CD4-positive, alpha-beta T cell treated with Interleukin-15 for 4 hours (primary cell): ENCODE measurements at places on chromosomes 4 and X.

- peak; percentile 65 for DNase-seq
These were observed 15.0 kb upstream of the PRDM8 start for GRCh38 chr4:80182237-80182866.

GRCh38 chrX:119635179-119635578 lies 29.0 kb upstream of the NKRF start:
- DNase-seq, result no peak

DNA sequence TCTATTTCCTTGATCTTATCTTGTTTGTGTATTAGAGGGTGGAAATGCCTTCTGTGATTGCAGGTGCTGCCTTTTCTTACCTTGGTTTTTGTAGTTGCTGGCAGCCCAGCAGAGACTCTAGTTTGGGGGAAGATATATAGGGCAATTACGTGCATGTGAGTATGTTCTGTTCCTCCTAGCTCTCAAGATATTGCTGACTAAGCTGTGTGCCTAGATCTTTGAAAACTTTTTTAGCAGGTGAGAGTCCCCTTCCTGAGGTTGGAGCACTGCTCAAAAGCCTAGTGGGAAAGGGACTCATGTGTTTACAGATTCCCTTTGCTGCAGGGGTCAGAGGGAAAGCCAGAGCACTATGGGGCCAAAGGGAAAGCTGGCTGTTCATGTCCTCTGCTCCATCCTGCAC lies 136.1 kb downstream of the VSIG4 start:
- DNase-seq, result no peak

- no peak for DNase-seq
These were observed 38.8 kb upstream of the TADA2B start for GRCh38 chr4:7004331-7004730.

GRCh38 chrX:13894888-13895565 lies 78.1 kb upstream of the GPM6B start:
- no peak for DNase-seq

GRCh38 chrX:149818652-149819051 lies 36.9 kb downstream of the MAGEA9 start:
- DNase-seq, result no peak

GRCh38 chr4:7070729-7071511 lies 3.1 kb upstream of the GRPEL1 start:
- DNase-seq, result peak; percentile 89

- DNase-seq, result no peak
These were observed 45.5 kb upstream of the RAB9B start for GRCh38 chrX:103877571-103877970.

DNA sequence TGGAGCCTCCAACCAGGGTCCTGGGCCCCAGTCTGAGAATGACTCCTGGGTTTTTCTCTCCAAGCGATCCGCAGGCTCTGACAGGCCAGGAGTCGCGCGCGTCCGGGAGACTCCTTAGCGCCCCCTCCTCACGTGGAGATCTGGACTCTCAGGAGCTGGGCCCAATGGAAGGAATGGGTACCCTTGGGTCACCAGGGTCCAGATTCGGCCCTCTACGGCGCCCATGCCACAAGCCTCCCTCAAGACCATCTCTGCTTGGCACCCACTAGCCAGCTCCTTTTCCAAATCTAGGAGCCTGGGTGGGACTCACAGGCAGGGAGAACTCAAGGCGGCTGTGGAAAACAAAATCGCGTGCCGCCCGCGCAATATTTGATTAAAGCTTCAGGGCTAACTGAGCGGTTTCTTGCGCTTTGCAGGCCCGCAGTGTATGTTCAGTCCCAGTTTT lies 7.1 kb downstream of the HAND2 start:
- DNase-seq, result no peak
